ENCODE measurements at places on chromosomes 6 and 20.
A peak's percentile ranks its signal among the peaks of the same experiment; 100 is the strongest.

DNA sequence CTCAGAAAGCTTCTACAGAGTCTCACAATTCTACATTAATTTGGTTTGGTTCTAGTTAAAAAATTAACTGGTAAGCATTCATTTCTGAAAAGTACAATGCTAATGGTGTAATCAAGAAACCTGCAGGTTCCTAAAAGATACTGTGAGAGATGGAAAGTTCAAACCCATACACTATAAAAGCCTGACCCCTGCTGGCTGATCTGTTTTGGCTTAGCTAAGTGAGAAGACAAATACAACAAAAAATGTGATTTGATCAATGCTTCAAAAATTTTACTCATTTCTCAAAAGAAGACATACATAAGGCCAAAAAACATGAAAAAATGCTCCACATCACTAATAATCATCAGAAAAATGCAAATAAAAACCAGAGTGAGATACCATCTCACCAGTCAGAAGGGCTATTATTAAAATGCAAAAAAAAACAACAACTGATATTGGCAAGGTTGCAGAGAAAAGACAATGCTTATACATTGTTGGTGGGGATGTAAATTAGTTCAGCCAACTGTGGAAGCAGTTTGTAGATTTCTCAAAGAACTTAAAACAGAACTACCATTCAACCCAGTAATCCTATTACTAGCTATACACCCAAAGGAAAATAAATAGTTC, 102.8 kb downstream of the MOXD1 start:
- DNase-seq, result peak; percentile 34

DNA sequence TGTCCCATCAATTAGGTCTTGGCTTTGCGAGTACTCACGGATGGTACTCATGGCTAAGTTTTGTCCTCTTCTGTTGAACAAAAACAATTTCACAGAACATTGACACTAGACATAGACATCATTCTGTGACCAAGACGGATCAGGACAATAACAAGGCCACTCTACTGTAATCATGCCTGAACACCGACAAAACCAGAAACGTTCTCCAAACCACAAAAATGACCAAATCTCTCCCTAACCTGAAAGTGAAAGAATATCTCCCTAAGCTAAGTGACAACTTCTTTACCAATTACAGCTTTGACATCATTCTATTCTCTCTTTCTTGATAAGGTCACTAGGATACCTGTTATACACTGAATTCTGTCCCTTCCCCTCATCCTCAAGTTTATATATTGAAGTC, 40.0 kb upstream of the SLC2A12 start:
- peak; percentile 11 for DNase-seq

- DNase-seq, result no peak
These were observed 26.7 kb upstream of the NNAT start for GRCh38 chr20:37494301-37494700.

DNA sequence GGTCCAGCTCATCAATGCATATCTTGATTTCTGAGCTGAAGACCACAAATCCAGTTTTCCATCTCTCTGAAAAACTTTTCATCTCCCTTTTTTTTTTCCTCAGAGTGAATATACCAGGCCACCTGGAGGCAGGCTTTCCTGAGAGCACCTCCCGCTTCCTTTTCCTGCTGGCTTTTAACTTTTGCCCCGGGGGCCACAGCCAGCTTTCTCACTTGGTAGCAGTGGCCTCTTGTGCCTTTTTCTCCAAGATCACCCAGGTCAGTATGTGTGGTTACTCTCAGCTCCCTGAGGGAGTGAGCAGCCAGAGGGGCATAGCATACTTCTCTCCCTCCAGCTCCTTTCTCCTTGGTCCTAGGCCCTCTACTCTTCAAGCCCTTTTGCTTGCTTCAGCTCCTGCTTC, at the start of gene BTN1A1:
TSS of gene BTN1A1 (plus strand) at position 202 of the 400 bp plus-strand sequence. CDS start 984 bp downstream, outside the sequence.
- DNase-seq, result no peak

DNA sequence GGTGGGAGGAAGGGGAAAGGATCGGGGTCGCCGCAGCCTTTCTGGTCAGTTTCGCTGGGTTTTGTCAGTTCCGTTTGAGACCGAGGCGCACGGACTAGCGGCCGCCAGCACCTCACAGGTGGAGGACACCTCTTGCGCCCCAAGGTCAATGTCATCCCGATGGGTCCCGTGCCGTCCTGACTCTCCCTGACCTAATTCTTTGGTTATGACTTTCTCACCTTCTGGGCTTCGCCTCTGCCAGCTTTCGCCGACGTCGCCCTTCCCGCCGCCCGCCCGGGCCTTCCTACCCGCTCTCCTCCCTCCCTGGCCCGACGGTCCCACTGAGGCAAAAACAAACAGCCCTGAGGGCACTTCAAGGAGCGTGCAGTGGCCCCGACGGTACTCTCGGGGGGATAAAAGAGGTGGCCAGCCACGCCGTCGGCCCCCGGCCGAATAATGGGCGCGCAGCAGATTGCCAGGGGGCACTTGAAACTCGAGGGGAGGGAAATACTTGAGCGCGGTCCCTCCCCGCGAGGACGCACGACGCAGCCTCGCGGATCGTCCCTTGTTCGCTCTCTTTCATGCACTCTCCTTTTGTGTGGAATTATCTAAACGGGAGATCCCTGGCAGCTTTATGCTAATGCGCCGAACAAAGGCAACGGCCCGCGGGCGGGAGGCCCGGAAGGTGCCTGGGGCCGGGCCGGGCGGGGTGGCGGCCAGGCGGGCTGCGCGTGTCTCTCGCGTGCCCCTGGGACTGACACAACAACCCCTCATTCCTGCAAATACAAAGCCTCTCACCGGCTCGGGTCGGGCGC, 3.9 kb upstream of the INSM1 start:
- no peak for DNase-seq

GRCh38 chr6:41733707-41734665, 1.4 kb downstream of the TFEB start:
- DNase-seq, result peak; percentile 62

DNA sequence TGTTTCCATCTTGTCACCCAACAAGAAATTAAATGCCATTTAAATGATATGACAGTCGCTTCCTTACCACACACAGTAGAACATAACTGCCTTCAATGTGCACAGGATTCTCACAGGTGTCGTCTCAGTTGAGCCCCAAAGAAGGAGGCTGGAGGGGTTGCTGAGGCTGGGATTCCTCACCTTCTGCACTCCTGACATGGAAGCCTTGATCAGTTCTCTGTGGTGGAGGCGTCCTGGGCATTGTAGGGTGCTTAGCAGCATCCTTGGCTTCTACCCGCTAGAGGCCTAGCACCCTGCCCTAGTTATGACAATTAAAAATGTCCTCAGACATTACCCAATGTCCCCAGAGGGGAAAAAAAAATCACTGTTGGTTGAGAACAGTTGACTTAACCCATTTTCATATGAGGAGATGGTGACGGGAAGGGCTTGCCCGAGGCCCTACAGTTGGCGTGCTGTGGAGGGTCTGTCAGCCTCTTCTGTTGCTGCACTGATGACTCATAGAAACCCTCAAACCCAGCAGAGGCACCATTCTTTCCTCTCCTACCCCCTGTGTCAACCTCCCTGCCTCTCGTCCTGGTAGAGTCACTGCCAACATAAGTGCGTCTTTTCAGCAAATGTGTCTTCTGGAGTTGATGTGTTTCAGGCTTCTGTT, 19.3 kb upstream of the ZNF831 start:
- DNase-seq, result peak; percentile 80

GRCh38 chr6:119183457-119183856, 105.0 kb upstream of the FAM184A start:
- no peak for DNase-seq

DNA sequence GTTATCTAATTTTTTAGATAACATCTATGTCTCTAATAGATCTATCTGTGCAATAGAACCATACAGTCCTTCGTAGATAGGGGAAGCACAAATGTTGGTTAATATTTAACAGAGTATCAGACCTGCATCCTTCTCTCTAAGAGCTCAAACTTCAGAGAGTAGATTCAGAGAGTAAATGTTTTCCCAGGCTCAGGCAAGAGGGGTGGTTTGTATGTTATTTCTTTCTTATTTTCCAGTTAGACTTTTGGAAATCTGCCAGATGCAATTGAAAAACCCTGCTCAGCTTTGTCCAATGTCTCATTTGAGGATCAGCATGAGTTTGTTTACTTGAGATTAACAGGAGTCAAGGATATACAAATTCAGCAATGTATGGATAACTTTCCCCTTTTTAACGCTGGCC, 361.9 kb downstream of the BCKDHB start:
- DNase-seq, result no peak

DNA sequence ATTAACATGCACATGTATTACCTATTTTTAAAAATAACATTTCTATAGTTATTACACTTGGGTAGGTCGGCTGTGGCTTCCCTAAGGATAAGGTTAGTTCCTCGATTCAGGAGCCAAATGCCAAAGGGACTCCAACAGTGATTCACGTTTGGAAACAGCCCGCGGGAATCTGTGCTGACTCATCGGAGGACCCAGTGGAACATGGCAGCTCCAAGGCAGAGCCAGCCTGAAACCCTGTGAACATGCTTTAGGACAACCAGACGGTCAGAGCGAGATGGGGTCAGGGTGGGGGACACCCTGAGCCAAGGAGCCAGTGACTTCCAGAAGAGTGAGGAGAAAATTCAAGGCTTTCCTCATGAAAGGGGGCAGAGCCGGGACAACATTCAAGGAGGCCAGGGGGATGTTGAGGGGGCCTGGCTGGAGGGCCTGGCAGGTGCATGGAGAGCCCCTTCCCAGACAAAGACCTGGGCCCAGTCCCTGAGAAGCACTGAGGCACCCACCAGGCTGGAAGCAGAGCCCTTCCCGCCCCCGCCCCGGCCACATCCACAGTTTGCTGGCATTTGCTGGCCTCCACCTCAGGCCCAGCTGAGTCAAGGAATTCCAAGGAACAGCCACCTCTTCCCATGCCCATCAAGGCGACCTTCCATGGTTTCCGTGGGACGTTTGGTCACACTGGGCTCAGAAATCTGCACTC, 133.2 kb downstream of the SNX5 start:
- no peak for DNase-seq

GRCh38 chr6:53725791-53726575, 60.4 kb upstream of the KLHL31 start:
- DNase-seq, result peak; percentile 78

DNA sequence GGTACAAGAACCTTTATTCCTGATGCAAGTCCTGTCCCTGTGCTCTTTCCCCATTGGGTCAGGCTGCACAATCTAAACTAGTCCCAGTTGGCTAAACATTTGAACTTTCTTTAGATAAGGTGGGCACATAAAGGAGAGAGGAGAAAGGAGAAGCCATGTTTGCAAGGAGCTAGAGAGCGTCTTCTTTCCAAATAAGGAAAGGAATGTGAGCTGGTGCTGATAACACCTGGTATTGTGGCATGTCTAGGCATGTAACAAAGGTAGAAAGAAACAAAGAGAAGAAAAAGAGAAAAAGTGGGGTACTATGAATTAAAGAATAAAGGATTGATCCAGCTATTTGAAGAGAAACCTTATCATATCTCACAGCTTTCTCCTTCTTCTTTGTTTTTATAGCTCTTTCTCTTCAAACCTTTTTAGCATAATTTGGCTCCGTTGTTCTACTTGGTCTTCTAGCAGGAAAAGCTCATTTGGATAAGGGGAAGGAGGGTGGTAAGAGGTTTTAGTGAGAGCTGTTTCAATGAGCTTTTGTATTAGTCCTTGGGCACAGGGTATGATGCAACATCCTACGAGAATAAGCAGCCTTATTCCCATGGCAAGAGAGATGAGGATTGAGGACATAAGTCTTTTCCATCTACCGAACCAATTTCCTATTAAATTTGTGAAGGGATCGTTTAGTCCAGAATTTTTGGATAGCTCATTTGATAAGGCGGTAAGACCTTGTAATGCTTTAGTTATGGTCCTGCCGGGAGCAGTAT, 415.5 kb upstream of the MAN1A1 start:
- DNase-seq, result no peak

- DNase-seq, result no peak
These were observed 5.8 kb downstream of the SPO11 start for GRCh38 chr20:57335392-57335791.
